ENCODE measurements at places on chromosomes 4 and X.

DNA sequence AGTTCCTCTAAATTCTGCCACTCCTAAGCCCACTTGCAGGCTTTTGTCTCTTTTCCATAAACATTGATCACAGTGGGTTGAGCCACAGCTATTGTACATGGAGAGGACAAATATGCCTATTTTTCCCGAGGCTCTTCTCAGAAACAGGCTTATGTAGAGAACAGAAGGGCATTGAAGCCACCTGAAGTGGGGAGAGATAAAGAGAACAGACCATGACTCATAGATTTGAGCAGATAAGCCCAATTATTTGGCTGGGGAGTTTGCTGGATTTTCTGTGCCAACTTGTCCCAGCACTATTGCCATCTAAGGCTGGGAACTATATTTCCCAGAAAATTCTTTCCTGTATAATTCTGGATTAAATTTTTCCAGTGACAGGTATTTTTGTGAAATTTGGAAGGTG is 446.1 kb upstream of the RPS6KA3 start:
- DNase-seq, result no peak

- DNase-seq, result no peak
Measured at GRCh38 chr4:152972821-152973628, 36.9 kb downstream of the FHDC1 start.

DNA sequence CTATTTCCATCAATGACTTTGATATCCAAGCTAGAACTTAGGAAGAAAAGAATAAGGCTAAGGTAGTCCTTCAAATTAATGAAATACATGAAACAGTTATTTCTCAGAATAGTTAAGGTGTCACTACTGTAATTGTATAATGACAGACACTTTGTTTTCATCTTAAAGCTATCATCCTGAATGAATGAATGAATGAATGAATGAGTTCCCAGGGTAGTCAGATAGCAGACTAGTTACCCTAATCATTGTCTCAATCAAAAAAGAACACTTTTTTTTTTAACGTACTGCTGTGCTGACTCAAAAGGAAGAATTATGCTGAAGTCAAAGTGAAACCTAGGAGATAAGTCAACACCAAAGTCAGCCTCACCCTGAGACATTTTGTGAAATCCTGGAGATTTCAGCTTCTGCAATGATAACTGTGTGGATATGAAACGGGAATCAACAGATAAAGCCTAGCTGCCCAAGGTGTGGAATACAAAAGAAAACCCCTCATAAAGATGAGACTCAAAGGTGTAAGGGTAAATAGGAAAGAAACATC is 68.3 kb upstream of the CNKSR2 start:
- DNase-seq, result no peak

- DNase-seq, result no peak
Measured at GRCh38 chr4:40255393-40256281, 58.8 kb downstream of the RHOH start.

DNA sequence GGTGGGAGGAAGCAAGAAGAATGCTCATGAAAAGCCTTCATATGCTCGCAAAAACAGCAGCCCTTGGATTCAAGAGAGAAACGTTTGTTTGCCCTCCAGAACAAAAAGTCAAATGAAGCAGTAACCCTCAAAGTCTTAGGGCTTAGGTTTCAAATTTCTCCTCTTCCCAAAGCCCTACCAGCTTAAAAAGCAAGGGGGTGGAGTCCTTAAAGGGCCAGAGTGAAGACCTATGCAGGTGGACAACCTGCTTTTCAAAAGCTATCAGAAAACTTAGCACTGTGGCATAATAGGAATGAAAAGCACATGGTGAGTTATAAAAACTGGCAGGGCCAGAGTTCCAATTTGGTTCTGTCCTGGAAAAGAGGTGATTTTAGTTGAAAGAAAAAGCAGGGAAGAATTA is 253.3 kb downstream of the NAP1L3 start:
- DNase-seq, result no peak

DNA sequence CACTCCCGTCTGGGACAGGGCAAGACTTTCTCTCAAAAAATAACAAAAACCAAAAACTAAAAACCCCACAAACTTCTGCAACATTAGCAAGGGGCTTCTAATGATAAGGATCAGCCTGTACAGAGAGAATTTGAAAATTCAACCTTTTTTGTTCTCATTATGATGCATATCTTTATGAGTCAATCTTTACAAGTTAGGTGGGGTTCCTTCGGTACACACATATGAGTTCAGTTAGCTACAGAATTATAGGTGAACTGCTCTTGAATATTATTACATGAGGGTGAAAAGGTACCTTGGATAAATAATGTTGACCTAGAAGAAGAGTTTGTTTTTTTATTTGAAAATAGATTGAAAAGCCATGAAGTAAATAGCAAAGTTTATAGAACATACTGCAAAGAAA is 252.7 kb downstream of the UNC5C start:
- DNase-seq, result no peak

DNA sequence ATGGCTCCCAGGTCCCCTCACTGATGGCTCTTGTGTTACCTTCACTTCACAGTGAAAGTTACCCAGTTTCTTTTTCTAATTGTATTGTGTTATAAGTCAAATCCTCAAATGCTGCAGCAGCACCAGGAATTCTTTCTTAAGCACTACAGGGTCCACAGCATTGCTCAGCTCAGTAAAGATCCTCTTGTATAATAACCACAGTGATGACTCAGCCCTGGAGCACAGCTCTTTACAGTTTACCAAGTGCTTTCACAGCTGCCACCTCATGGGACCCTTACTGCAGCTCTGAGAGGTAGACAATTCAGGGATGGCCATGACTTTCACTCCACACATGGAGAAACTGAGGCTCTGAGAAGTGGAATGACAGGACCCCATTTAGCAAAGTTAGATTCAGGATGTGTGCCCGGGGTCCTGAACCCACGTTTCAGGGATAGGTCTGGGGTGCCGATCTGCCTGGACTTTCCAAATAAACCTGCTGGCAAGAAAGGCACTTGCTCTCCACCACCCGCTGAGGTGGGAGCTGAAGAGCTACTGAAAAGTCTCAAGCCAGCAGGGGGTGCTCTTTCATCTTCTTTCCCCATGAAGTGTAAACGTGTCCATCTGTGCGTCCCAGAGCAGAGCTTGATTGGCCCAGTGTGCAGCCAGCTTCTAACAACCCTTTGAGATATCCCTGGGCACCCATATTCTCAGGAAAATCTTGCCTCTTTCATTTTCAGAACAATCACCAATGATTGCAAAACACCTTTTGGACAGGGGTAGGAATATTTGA is 35.7 kb upstream of the GABRQ start:
- no peak for DNase-seq

DNA sequence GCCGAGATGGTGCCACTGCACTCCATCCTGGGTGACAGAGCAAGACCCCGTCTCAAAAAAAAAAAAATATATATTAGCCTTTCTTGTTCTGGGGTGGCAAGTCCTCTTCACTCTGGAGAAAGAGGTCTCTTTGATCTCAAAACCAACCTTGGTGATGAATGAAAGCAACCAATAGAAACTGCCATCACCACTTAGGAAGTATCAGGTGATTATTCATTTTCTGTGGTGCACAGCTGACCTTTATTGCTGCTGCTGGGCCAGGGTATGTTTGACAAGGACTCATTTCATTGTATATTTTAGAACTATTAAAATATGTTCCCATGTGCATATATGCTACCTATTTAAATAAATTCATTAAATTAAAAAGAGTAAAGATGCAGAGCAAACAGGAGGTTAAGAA is 76.0 kb upstream of the KIT start:
- no peak for DNase-seq

DNA sequence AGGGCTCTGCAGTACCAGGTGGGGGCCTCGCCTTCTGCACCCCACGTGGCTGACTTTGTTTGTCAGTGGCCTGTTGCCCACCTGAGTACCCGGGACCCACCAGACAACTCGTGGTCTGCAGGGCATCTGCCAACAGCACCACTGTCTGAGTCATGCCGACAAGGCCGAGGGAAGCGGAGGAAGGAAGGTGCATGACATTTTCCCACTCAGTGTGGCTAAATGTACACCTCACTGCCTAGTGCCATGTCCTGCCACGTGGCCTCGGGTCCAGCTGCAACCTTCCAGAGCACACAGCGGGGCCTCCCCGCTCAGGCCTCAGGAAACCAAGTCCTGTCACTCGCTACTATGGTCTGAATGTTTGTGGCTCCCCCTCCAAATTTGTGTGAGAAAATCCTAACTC is 22.1 kb downstream of the ABLIM2 start:
- DNase-seq, result no peak

DNA sequence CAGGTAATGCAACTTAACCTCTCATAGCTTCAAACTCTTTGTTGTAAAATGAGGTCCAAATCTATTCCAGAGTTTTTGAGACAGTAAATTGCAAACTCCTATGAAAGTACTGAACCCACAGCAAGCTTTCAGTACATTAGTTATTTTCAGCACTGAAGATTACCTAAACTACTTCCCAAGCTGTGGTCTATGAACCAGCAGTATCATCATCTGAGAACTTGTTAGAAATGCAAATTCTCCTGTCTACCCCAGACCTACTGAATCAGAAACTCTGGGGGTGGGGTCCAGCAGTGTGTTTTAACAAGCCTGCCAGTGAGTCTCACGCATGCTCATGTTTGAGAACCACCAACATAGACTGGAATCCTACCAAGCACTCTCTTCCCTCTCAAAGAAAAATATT is 5.7 kb upstream of the CASP6 start:
- no peak for DNase-seq

- DNase-seq, result no peak
Measured at GRCh38 chr4:105509714-105510113, 35.9 kb upstream of the PPA2 start.

- DNase-seq, result no peak
Measured at GRCh38 chr4:172794307-172794703, 374.3 kb upstream of the GALNT7 start.

GRCh38 chr4:177263818-177264217 is 45.9 kb upstream of the NEIL3 start:
- no peak for DNase-seq

- no peak for DNase-seq
Measured at GRCh38 chr4:33160126-33160525, 2440.0 kb downstream of the PCDH7 start.

- no peak for DNase-seq
Measured at GRCh38 chr4:68367835-68368234, 17.9 kb upstream of the YTHDC1 start.

All from activated naive CD8-positive, alpha-beta T cell treated with anti-CD3 and anti-CD28 coated beads for 36 hours (primary cell).